Left renal cortex interstitium (tissue), 4 donors: ENCODE measurements at places on chromosomes 7 and 10. TPM values are rescaled to one million over a fixed set of nuclear protein-coding genes. Genes with fewer than 3 reads are reported as not detected.

Gene BTBD16
- polyA plus RNA-seq = 0.45 TPM

Gene PGAM2
- 3.3 TPM for polyA plus RNA-seq

Gene GIMAP5
- 3.2 TPM for polyA plus RNA-seq

Gene SERPINE1
- polyA plus RNA-seq = 5.8 TPM

Gene ENKUR
- 3.5 TPM for polyA plus RNA-seq
